Body of pancreas (tissue), 4 donors: ENCODE measurements at places on chromosomes 6 and 20.
A peak's percentile ranks its signal among the peaks of the same experiment; 100 is the strongest.

DNA sequence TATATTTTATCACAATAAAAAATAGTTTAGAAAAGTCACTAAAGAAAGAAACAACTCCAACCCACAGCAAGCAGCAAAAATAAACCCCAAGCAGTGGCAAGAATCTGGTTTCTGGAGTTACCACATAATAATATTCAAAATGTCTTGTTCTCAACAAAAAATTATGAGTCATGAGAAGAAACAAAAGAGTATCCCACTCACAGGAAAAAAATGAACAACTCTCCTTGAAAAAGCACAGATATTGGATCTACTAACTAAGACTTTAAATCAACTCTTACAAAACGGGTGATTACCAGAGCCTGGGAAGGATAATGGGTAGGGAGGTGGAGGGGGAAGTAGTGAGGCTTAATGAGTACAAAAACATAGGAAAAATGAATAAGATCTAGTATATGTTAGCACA lies 425.6 kb downstream of the PLCB1 start:
- no peak for DNase-seq

- DNase-seq = no peak
Observed at GRCh38 chr6:168319279-168320111, at the start of gene DACT2. Gene DACT2, minus strand, starts transcription at chr6:168319777. Its CDS starts 144 bp downstream, at chr6:168319633.

DNA sequence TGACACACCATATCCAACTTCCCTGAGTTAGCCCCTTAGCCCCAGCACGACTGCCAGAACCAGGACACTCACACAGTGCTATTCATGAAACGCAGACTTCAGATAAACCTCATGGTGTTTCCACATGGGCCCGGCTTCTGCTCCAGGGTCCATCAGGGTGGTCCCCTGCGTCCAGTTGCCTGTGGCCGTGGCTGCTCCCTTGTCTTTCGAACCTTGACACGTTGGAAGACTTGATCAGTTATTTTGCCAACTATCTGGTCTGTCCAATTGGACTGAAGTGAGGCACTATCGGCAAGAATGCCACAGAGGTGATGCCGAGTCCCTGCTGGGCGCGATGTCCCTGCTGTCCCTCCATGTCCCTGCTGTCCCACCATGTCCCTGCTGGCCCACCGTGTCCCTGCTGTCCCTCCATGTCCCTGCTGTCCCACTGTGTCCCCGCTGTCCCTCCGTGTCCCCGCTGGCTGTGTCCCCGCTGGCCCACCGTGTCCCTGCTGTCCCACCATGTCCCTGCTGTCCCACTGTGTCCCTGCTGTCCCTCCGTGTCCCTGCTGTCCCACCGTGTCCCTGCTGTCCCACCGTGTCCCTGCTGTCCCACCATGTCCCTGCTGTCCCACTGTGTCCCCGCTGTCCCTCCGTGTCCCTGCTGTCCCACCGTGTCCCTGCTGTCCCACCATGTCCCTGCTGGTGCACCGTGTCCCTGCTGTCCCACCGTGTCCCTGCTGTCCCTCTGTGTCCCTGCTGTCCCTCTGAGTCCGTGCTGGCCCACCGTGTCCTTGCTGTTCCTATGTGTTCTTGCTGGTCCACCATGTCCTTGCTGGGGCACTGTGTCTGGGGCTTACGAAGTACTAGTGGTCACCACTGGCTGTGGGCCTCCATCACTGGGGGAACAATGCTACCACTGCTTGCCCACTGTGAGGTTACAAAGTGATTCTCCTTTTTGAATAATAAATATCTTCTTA lies 251.4 kb downstream of the DLL1 start:
- DNase-seq = peak; percentile 8

DNA sequence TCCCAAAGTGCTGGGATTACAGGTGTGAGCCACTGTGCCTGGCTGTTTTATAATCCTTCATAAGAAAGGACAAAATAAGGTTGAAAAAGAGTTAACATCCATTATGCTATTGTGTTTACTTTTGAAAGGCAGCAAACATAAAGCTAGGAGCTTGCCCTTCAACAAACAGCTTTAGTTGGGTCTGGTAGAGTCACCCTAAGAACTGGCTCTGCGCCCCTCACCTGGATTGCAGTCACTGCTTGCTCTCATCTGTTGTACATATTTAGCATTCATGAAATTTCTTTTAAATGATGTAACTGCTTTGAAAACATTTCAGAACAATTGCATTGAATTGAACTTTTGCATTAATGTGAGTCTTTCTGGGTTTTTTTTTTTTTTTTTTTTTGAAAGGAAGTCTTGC lies 38.9 kb downstream of the JARID2 start:
- peak; percentile 42 for DNase-seq

DNA sequence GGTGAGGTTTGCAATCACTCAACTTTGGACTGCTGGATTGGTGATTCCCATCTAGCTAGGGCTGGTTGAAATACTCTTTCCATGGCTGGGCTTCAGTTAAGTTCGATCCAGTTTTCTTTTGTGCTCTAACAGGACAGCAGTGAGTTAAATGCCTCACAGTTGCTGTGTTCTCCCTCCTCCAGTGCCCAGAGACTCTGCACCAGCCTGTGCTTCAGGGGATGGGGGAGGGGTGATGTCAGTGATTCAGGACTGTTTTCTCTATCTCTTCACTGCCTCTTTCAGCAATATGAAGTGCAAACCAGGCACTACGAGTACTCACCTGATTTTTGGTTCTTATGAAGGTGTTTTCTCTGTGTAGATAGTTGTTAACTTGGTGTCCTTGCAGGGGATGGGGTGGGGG lies 88.2 kb upstream of the FAM83B start:
- DNase-seq = no peak

GRCh38 chr6:116253188-116253504 lies 729 bp downstream of the TSPYL4 start:
- DNase-seq = no peak

DNA sequence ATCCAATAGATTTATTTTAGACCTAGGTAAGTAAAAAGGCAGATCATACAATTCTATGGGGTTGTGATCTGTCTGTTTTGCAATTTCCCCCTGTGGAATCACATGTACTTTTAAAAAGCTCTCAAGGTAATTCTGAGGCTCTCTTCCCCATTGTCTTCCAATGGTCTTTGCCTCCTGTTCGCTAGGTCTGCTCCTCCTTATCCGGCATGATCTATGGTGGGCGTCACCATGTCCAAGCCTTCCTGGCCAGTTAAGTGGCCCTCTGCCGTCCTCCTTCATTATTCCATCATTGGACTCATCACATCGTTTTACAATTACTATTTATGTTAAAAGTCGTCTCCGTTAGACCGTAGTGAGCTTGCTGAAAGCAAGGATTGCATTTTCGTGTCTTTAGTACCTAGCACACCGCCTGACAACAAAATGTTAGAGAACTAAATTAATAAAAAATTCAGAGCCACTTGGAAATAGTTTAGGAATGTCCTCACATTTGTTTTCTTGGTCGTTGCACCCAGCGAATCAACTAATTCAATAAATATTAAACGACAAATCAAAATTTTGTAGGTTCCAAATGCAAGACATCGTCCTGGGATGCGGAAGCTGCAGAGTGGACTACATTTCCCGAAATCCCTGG lies 2.2 kb upstream of the STXBP5 start:
- peak; percentile 16 for DNase-seq

DNA sequence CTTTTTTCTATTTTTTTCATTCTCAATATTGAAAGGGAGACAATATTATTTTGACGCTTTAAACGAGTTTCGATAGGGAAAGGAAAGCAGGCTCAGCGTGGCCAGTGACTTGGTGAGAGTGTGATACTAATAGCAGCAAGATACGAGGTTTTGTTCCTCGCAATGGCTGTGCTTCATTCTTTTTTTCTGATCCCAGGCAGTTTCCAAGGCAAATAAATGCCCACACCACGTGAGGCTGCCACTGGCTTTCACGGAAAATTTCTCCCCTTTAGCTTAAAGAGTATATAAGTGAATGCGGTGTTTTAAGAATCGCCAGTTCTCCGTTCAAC lies 196.4 kb upstream of the ZNF184 start:
- no peak for DNase-seq

DNA sequence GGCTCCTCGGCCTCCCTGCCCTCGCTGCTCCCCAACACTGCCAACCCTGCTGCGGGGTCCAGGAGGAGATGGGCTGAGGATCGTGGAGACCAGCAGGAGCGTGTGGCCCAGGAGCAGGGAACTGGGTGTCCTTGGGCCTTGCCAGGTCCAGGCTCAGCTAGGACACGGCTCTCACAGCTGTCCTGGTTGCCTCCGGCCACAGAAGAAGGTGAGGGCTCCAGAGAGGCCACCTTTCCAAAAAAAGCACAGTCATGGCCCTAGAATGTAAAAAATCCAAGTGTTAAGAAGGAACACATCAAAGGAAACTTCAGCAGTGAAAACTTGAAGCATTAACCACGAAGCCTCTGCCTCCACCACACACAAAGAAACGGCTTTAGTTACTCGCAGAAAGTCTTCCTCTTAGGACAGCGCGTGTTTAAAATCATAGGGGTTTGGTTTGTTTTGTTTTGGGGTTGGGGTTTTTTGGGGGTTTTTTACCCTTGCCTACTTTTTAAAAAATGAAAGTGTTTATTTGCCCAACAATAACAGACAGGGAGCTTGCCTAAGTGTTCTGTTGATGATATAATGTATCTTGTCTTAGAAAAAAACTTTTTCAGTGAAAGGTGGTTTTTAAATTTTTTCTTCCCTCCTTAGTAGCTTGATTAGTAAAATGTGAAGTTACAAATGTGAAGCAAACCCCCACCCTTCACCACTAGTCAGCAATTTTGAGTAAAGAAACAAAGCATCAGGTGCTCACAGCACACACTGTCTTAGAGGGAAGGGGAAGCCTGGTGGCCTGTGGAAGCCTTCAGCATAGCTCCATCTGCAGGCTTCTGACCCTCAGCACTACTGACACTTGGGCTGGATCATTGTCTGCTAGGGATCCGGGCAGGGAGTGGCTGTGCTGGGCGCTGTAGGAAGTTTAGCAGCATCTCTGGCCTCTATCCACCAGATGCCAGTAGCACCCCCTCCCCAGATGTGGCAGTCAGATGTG lies 60.0 kb downstream of the PTPN1 start:
- DNase-seq = no peak

- peak; percentile 43 for DNase-seq
Observed at GRCh38 chr6:46490425-46491200, 636 bp downstream of the RCAN2 start.

DNA sequence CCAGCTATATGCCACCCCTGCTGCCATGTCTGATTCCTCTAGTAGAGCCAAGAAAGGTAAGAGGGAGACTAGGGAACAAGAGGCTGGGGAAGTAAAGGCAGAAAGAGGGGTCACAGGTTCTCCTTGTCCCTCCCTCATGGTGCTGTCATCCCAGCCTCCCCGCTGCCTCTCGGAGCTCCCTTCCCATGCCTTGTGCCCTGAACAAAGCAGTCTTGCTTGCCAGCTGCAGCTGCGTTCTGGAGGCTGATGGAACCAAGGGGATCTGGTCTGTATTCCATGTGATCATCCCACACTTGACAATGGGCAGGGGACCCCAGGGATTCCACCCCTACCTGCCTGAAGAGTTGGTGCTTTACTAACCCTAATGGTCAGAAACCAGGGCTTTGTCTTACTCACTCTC lies 61.4 kb downstream of the DAAM2 start:
- no peak for DNase-seq

DNA sequence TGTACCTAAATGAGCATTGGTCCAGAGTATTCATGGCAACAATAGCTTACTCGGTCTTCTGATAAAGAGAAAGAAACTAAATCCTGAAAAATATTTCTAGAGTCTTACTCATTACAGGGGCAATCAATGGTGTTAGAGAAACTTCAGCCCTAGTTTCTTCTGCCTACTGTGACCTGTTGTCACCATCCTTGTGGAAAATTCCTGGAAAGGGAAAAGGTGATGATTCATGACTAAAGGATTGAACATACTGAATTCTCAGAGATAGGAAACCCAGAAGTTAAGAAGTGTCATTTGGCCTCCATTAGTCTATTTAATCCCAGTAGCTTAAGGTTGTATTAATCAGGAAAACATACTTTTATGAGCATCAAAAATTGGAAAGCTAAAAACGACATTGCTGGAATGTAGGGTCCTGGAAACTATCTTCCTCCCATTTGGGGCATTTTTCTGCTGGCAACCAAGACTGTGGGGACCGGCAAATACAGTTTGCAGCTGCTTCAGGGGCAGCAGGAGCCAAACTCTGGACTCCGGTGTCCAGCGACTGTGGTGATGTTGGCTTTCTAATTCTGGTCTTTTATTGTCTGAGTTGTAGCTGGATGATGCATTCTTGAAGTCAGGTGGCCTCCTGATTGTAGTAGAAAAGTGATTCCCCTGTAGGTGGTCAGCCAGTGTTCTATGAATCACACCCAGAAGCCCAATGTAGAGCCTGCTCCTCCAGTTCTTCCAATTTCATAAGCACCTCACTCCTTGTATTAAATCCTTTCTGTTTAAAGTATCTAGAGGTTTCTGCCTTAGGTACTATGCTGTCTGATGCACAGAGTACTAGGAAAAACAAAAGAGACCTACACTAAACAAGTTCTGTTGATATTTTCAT lies 67.6 kb downstream of the LCA5 start:
- no peak for DNase-seq

- DNase-seq = peak; percentile 52
Observed at GRCh38 chr20:63290677-63291472, 2.1 kb upstream of the COL20A1 start.

DNA sequence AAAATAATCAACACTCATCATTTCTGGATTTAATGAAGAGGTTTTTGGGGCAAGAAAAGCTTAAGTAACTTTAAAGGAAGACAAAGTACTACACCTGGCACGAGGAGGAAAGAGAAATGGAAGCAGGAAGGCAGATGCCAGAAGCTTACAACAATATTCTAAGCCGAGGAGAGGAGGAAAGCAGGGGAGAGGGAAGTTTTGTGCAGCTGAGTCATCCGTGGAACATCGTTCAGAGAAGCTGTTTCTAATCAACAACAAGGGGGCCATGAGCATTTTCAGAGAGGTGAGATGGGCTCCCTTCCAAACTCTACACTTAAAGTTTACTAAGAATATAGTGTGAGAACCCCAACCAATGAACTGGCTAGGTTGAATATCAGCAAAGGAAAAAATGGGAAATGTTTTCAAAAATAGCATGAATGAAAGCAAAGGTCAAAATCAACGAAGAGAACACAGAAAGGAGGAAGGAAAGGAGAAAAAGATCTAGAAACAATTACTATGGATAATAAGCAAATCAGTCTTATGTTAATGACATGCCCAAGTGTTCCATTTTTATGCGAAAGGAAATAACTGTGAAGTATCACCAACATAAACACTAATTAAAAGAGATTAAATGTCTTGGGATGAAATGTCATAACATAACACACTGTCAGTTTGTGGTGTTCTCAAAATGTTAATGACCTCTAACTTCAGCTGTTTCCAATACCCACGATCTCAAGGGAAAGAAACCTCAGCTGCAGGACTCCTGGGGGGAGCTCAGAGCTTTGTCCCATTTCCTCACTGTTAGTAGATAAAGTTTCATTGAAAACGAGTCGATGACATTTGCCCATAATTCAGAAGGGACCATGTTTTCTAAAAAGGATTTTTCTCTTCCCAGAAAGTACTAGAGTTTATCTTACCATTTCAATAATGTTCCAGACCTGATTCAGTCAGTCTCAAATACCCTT lies 203.4 kb upstream of the STXBP5 start:
- DNase-seq = no peak

- DNase-seq = no peak
Observed at GRCh38 chr6:81985191-81985590, 232.7 kb upstream of the TENT5A start.
